T-cell (primary cell): ENCODE measurements at places on chromosomes 3 and 15. TPM values are rescaled to one million over a fixed set of nuclear protein-coding genes. Genes with fewer than 3 reads are reported as not detected.

The PLOD2 gene
- not detected for total RNA-seq

The HRG gene
- total RNA-seq, result not detected

The SYNPR gene
- total RNA-seq, result not detected

The GABRG3 gene
- not detected for total RNA-seq

DNA sequence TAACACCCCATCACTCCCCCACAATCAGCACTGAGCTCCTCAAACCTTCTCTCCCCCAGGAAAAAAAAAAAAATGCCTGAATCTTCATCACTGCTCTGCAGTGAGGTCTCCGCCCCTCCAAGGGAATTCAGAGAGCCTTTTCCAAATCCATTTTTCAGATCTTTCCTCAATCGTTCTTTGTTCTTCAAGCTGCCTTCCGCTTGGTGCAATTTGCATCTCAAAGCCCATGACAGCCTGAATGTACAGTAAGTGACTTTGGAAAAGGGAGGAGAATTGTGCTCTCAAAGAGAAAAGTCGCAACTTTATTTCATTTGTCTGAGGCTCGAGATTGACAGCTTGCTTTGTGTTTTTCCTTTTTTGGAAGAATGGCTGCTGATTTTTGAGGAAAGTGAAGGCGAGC, 75.0 kb downstream of the CORO2B start:
- DNase-seq, result no peak
- H3K4me1 ChIP-seq, result no peaks in the 10 kb centered on the region
- no peak overlapping the region for H3K4me3 ChIP-seq
- H3K36me3 ChIP-seq, result no peaks in the 10 kb centered on the region
- no peaks in the 10 kb centered on the region for H3K27me3 ChIP-seq

GRCh38 chr3:64444490-64445108, 219.3 kb upstream of the PRICKLE2 start:
- H3K4me3 ChIP-seq, result no peak overlapping the region
- H3K27me3 ChIP-seq, result peaks cover 13% of the 10 kb centered on the region
- H3K36me3 ChIP-seq, result no peaks in the 10 kb centered on the region
- no peak overlapping the region for H3K27ac ChIP-seq
- H3K4me1 ChIP-seq, result no peaks in the 10 kb centered on the region

GRCh38 chr3:37763309-37763708, 98.4 kb upstream of the CTDSPL start:
- no peak overlapping the region for H3K4me3 ChIP-seq
- DNase-seq, result no peak
- no peak overlapping the region for H3K27ac ChIP-seq
- no peaks in the 10 kb centered on the region for H3K36me3 ChIP-seq

DNA sequence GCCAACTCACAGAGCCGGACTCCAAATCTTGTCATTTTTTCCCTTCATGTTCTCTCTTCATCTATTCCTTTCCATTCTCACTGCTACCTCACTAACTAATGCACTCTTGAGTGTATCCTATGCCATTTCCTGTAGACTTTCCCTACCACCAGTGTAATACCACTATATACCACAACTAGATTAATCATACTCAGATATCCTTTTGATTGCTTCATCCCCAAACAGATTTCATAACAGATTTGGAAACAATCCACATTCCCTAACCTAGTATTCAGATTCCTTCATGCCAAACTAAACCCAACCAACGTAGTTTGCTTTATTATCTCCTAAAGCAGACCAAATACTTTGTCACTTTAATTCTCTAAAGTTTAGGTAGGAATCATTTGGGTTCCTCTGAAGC, 2.6 kb upstream of the PLOD2 start:
- no peaks in the 10 kb centered on the region for H3K4me1 ChIP-seq
- H3K27me3 ChIP-seq, result peaks cover 2% of the 10 kb centered on the region
- no peak overlapping the region for H3K4me3 ChIP-seq
- no peak for DNase-seq
- no peaks in the 10 kb centered on the region for H3K36me3 ChIP-seq

GRCh38 chr3:12932347-12932746, 91.0 kb upstream of the RPL32 start:
- H3K27me3 ChIP-seq, result no peaks in the 10 kb centered on the region
- DNase-seq, result no peak
- H3K4me1 ChIP-seq, result no peaks in the 10 kb centered on the region
- H3K36me3 ChIP-seq, result peaks cover 88% of the 10 kb centered on the region

- peak within 1 kb of the TSS; percentile 42 for H3K4me3 ChIP-seq
- no peaks in the 10 kb centered on the region for H3K36me3 ChIP-seq
- no peak for DNase-seq
Measured at GRCh38 chr15:70853973-70854665, at the start of gene LARP6. Gene LARP6 (minus strand): TSS chr15:70854157. CDS start chr15:70854088, 69 bp downstream.
